ENCODE measurements at places on chromosomes 13 and 19. TPM values are rescaled to one million over a fixed set of nuclear protein-coding genes. Genes with fewer than 3 reads are reported as not detected.

The ZNF324 gene
- total RNA-seq: 41.7 TPM

DNA sequence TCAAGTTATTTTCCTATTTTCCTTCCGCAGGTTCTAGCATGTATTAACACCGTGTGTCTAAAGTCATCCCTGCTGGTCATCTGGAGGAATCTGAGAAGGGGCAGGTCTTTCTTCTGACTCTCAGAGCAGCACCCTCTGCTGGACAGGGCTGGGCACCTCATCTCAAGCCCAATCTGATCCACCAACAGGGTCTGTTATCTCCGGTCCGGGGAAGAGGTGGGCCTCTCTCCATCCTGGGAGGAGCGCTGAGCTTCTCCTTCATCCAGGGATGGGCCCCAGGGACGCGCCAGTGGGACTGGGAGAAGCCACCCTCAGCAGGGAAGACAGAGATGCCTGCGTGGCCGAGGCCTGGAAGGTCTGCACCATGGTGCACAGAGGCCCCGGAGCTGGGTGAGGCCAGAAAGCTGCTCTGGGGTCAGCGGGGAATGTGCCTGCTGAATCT, 26.0 kb upstream of the ZNF331 start:
- no peaks in the 10 kb centered on the region for H3K4me1 ChIP-seq
- no peaks in the 10 kb centered on the region for H3K27me3 ChIP-seq
- DNase-seq: peak; percentile 71

DNA sequence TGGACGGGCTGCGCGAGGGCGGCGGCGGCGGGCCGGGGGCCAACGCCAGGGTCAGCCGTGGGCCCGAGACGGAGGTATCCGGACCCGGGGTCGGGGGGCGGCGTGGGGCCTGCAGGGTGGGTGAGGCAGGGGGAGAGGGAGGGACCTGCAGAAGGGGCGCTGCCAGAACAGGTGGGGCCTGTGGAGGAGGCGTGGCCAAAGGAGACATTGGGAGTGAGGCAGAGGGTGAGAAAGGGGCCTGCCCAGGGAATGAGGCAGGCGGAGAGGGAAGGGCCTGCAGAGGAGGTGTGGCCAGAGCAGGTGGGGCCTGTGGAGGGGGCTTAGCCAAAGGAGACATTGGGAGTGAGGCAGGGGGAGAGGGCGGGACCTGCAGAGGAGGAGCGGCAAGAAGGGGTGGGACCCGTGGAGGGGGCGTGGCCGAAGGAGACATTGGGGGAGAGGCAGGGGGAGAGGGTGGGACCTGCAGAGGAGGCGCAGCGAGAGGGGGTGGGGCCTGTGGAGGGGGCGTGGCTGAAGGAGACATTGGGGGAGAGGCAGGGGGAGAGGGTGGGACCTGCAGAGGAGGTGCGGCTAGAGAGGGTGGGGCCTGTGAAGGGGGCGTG, 4.2 kb downstream of the PRR36 start:
- H3K4me3 ChIP-seq: no peak overlapping the region
- H3K36me3 ChIP-seq: no peaks in the 10 kb centered on the region
- no peak overlapping the region for H3K27ac ChIP-seq
- H3K27me3 ChIP-seq: no peaks in the 10 kb centered on the region

DNA sequence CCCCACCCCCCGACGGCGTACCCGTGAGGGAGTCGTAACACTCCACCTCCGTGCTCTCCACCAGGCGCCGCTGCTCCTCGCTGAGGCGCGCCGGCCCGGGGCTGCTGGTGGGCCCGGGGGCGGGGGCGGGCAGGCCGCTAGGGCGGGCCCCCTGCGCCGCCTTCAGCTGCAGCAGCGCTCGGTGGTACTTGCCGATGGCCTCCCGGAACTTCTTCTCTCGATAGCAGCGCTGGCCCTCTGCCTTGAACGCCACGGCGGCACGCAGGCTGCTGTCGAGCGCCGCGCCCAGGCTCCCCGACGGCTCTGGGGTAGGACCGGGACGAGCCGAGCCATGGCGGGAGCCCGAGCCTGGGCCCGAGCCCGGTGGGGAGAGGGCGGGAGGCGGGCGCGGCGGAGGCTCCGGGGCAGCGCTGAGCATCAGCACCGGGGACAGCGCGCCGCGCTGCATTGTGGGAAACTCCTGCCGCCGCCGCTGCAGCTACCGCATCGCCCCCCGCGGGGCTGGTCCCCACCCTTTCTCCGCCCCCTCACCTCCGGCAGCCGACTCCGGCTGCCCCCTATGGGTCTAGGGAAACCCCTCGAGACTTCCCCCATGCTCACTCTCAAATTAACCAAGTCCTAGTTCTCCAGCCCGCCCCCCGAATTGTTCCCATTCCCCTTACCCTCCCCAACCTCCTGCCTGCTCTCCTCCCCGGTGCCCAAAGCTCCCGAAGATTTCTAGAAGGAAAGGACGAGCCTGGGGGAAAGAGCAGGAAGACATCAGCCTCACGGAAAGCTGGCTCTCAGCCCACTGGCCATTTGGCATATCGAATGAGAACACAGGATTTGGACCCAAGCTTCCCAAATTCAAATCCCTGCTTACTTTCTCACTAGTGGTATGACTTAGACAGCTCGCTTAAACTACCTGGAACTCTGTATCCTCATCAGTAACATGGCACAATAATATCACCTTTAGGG, at the start of gene TTC9B:
Gene TTC9B, minus strand, starts transcription at position 451 of the 957 bp plus-strand sequence. Its CDS starts 3 bp downstream, at position 448.
- no peak within 1 kb of the TSS for H3K27ac ChIP-seq
- no peaks in the 10 kb centered on the region for H3K36me3 ChIP-seq
- no peak for DNase-seq
- no peak within 1 kb of the TSS for H3K4me3 ChIP-seq
- no peaks in the 10 kb centered on the region for H3K4me1 ChIP-seq
- H3K27me3 ChIP-seq: no peaks in the 10 kb centered on the region

The RRAS gene
- 27.0 TPM for total RNA-seq

The CCDC70 gene
- total RNA-seq: not detected

The RASL11A gene
- total RNA-seq: 11.7 TPM

DNA sequence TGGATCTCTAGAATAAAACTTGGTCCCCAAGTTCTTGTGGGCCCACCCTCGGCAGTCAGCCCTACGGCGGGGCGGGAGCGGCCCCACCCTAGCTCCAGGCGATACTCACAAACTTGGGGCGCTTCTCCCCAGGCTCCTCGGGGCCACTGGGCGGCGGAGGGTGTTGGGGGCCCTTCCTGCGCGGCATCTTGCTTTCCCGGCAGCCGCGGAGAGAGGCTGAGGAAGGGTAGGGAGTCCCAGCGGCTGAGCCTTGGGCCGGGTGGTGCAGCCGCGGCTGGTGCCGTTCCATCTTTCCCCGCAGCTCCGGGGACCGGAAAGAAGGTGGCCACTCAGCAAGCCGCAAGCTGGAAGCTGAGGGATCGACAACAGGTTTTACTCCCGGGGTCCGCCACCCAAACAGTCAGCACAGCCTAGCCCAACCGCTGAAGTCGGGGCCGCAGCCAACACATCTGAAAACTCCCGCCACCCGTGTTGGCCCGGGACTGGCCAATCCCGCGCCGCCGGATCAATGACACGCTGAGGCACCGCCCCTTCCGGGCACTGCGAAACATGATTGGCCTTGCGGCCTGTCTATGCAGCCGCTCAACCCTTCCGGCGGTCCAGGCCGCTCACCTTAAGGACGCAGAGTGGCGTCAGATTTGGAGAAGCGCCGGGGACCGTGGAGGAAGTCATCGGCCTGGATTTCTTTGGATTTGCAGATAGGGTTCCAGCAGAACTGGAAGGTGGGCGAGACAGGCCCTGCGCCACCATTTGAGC, at the start of gene DIAPH3:
Gene DIAPH3, minus strand, starts transcription at position 451 of the 756 bp plus-strand sequence. Its CDS starts 162 bp downstream, at position 289.
- no peaks in the 10 kb centered on the region for H3K27me3 ChIP-seq
- peak within 1 kb of the TSS; percentile 53 for H3K4me3 ChIP-seq

- no peak overlapping the region for H3K27ac ChIP-seq
- H3K36me3 ChIP-seq: peaks cover 19% of the 10 kb centered on the region
- no peaks in the 10 kb centered on the region for H3K27me3 ChIP-seq
- DNase-seq: no peak
- H3K4me1 ChIP-seq: no peaks in the 10 kb centered on the region
These were observed 8.3 kb downstream of the ZNF554 start for GRCh38 chr19:2827840-2828489.

- no peak overlapping the region for H3K27ac ChIP-seq
- H3K36me3 ChIP-seq: no peaks in the 10 kb centered on the region
- H3K4me3 ChIP-seq: no peak overlapping the region
These were observed 131.6 kb downstream of the HS6ST3 start for GRCh38 chr13:96221471-96221870.
